EH (cell line): ENCODE measurements at places on chromosomes 3 and 15.
A peak's percentile ranks its signal among the peaks of the same experiment; 100 is the strongest.

GRCh38 chr15:67225336-67225735, 29.1 kb downstream of the AAGAB start:
- DNase-seq: peak; percentile 88

DNA sequence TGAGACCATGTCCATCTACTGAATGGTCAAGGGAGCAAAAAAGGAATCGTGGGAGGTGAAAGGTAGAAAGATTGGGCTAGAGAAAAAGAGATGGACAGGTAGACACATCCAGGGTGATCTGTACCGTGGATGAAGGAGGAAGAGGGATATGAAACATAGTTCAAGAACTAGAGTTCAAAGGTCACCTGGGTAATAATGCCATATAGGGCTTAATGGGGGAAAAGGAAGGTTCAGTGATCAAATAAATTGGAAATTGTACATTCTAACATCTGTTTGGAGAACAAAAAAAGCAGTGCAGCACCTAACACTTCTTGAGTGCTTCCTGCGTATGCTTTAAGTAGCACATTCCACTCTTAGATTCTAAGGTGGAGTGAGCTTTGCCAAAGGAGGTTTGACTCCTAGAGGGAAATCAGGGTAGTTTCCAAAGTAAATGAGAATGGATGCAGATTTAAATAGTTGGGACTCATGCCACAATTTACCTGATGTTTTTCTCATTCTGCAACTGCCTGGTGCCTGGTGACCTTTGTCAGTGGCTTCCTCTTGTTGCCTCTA, 46.6 kb downstream of the MITF start:
- no peak for DNase-seq

GRCh38 chr3:44761101-44761423, 357 bp downstream of the KIAA1143 start:
- DNase-seq: no peak

DNA sequence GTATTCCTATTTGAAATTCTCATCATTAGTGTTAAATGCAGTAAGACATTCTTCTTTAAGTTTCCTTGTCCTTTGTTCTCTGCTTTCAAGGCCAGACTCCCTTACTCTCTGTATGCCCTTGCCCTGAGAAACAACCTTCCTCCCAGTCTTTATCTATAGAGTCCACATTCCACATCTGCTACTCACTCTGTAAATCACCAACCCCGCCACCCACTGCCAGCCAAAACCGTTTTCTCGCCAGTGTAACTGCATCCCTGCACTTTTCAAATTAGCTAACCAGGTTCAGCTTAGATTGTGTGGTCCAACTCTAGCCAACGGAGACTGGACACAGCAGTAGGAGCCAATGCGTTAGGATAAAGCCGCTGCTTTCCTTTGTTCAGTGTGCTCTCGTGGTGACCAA, 402.4 kb upstream of the PDZRN3 start:
- no peak for DNase-seq

DNA sequence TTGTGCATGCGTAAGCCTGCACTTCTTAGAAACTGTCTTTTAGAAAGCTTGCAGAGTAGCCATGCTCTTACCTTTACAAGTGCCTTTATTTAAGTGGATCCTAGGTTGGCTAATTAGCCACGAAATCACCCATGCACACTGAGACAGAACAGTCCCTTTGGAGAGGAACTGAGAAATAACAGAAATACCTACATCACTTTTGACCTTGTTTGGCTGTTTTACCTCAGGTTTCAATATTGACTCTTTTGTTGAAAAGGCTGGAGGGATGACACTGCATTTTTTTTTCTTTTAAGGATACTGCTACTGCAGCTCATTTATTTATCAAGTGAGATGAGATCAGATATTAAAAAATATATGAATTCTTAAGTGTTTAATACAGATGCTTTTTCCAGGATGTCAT, 155.6 kb upstream of the GOLIM4 start:
- DNase-seq: no peak

- DNase-seq: no peak
Measured at GRCh38 chr3:170941551-170941950, 33.1 kb upstream of the EIF5A2 start.

DNA sequence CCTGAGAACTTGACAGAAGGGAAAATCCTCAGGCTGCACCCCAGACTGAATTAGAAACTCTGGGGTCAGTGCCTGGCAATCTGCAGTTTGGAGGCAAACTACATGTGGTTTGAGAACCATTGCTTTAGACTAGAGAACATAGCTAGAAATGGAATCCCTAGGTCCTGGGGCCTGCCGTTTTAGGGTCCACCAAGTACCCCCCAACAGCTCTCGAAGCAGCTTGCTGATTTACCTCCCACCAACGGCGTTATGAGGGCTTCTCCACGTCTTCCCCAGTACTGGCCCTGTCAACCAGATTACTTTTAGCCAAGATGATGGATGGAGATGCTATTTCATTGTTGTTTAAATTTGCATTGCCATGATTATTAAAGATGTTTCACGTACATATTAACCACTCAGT, 272.5 kb downstream of the XXYLT1 start:
- no peak for DNase-seq

DNA sequence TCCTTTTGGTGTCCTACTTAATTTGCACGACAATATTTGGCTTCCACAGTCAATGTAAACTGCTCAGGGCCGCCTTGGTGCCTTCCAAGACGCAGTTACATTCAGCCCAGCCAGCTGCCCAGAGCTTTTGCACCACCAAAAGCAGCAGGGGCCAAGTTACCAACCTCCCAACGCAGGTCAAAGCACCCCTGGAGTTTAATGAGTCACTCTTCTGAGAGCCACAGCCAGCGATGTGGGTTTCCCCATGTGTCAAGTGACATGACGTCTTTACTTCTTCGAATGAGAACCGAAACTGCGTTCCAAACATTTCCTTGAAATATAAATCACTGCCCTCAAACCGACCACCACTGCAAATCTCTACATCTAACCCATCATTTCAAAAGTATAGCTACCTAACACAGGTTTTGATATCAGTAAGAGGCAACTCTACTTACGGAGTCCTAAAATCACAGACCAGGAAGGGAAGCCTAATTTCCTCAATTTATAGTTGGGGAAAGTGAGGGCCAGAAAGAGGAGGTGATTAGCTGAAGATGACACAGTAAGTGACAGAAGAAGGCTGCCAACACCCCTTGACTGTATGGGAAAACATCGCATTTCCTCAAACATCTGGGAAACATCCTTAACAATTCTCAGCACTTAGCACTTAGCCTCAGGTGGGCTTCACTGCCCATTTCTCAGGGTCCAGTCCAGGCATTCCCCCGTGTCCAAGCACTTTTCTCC, 24.5 kb downstream of the MB21D2 start:
- DNase-seq: peak; percentile 96

GRCh38 chr3:105157766-105158085, 209.0 kb upstream of the ALCAM start:
- no peak for DNase-seq

DNA sequence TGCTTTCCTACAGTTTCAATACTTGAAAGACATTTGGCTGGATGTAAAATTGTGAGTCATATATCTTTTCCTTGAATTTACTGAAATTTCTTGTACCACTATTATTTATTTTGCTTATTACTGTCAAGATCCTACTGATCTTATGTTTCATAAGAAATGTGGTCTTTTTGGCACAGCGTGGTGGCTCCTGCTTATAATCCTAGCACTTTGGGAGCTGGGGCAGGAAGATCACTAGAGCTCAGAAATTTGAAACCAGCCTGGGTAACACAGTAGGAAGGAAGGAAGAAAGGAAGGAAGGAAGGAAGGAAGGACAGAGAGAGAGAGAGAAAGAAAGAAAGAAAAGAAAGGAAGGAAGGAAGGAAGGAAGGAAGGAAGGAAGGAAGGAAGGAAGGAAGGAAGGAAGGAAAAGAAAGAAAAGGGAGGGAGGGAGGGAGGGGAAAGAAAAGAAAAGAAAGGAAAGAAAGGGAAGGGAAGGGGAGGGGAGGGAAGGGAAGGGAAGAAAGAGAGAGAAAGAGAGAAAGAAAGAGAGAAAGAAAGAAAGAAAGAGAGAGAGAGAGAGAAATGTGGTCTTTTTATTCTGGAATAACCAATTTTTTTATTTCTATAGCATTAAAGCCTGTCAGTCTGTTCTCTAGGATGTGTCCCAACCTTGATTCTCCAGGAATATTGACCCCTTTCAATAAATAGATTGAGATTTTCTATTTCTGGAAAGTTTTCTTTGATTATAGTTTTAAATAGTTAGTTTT, 572.0 kb upstream of the TGFBR2 start:
- DNase-seq: no peak

- DNase-seq: peak; percentile 30
Measured at GRCh38 chr3:184540777-184541681, 20.6 kb upstream of the EPHB3 start.

GRCh38 chr3:179318876-179319275, 4.0 kb upstream of the ZNF639 start:
- no peak for DNase-seq

DNA sequence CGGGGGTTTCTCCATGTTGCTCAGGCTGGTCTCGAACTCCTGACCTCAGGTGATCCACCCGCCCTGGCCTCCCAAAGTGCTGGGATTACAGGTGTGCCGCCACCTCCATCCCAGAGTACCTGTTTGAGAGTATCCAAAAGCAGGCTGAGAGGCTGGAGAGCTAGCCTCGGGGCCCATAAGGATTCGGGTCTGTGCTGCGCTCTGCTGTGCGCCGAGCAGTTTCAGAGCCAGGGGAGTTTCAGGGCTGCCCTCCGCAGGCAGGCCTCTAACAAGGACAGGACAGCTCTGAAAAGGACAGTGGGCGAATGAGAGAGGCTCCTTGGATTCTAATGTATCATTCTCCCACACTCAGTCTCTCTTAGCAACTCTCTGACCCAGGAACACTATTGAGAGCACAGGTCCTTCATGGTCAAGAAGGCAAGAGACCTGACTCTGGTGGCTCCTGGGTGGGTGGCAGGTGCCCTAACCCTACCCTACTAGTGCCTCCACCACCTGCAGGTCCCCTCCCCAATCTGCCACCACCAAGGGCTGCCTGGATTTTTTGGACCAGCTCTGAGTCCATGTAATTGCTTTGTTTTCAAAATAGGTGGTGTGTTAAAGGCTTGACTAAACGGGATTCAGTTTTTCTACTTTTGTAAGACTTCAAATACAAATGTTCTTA, 27.8 kb downstream of the MAGEF1 start:
- DNase-seq: no peak

DNA sequence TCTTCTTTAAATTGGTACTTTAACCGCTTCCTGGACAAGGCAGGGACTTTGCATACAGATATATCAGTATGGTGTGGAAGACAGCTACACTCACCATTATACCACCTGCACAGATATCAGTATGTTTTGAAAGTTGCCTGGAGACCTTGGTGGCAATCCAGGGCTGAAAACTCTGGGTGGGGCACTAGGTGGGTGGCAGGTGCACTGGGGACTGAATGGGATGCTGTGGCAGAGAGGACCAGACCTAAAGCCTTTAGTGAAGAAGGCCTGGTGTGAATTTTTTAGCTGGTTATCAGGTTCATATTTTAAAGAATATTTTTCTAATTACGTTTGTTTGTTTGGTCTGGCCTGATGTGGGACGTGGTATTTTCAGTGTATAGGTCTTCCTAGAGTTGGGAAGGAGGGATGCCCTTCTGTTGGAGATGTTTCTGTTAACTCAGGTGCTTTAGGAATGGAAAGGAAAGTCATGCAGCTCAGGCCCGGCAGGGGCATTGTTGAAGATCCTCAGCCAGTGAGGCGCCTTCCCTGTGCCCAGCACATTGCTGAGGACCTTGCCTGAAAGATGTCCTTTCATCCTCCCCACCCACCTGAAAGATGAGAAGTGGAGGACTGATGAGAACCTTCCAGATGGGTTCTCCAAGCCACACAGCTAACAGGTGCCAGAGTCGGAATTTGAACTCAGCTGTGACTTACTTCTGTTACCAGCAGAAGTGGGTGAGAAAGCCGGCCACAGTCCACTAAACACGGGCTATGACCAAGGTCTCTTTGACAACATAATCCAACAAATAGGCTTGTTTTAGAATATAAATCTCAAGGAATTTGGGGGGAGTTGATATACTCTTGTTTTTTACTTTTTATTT, 77.3 kb downstream of the APBA2 start:
- no peak for DNase-seq

GRCh38 chr3:188294823-188295487, 141.0 kb downstream of the LPP start:
- peak; percentile 99 for DNase-seq
